ENCODE measurements at places on chromosomes 6 and 20. TPM values are rescaled to one million over a fixed set of nuclear protein-coding genes. Genes with fewer than 3 reads are reported as not detected.

Gene LY6G5C
- total RNA-seq, result not detected

Gene MYH7B
- under 0.01 TPM for total RNA-seq

Gene KHDC1L
- not detected for total RNA-seq

Gene CLVS2
- not detected for total RNA-seq

Gene C2
- total RNA-seq, result 0.26 TPM

Gene DLL1
- total RNA-seq, result 4.1 TPM

Gene MACROD2
- total RNA-seq, result 1.6 TPM

Gene WFDC5
- total RNA-seq, result 4.1 TPM

Gene EPPIN
- total RNA-seq, result not detected

Gene ABHD16A
- 66.2 TPM for total RNA-seq
